Right atrium auricular region (tissue), 2 donors: ENCODE measurements at places on chromosomes 12 and 14. TPM values are rescaled to one million over a fixed set of nuclear protein-coding genes. Genes with fewer than 3 reads are reported as not detected.

The KLC1 gene
- total RNA-seq, result 201 TPM

The PTCSC3 gene
- total RNA-seq, result not detected

The KLRC1 gene
- not detected for total RNA-seq

The AEBP2 gene
- total RNA-seq, result 14.2 TPM

The SLCO1B1 gene
- total RNA-seq, result not detected

The DHH gene
- total RNA-seq, result 0.35 TPM

The DAO gene
- total RNA-seq, result not detected

The CLEC1A gene
- total RNA-seq, result 2.8 TPM

The C12orf50 gene
- total RNA-seq, result not detected

The FOXG1 gene
- not detected for total RNA-seq

The NDUFA12 gene
- total RNA-seq, result 378 TPM

The RTL1 gene
- not detected for total RNA-seq

The TSHR gene
- total RNA-seq, result not detected

The DACT1 gene
- total RNA-seq, result 21.2 TPM

The BCL11B gene
- total RNA-seq, result 0.19 TPM

The OAS1 gene
- 8.4 TPM for total RNA-seq

The CDH24 gene
- 1.3 TPM for total RNA-seq

The ABCD2 gene
- total RNA-seq, result 9.9 TPM

The TAMALIN gene
- total RNA-seq, result 23.2 TPM

The C14orf132 gene
- 1.6 TPM for total RNA-seq

The CIROP gene
- not detected for total RNA-seq
